BE2C (cell line): ENCODE measurements at places on chromosomes 5 and 9.
A peak's percentile ranks its signal among the peaks of the same experiment; 100 is the strongest.

DNA sequence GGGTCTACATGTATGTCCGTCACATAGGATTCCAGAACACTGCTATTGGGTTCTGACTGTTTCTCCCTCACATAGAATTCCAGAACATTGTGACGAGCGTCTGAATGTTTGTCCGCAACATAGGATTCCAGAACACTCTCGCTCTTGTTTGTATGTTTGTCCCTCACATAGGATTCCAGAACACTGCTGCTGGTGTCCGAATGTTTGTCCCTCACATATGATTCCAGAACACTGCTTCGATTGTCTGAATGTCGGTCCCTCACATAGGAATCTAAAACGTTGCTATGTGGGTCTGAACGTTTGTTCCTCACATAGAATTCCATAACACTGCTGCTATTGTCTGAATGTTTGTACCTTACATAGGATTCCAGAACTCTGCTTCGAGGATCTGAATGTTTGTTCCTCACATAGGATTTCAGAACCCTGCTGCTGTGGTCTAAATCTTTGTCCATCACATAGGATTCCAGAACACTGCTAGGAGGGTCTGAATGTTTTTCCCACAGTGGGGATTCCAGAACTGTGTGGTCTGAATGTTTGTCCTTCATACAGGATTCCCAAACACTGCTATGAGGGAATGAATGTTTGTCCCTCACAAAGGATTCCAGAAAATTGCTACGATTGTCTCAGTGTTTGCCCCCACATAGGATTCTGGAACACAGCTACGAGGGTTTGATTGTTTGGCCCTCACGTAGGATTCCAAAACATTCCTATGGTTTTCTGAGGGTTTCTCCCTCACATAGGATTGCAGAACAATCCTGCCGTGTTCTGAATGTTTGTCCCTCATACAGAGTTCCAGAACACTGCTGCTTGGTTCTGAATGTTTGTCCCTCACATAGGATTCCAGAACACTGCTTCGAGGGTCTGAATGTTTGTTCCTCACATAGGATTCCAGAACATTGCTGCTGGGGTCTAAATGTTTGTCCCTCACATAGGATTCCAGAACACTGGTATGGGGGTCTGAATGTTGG, 220.5 kb downstream of the FOXD4L6 start:
- no peak for DNase-seq

GRCh38 chr5:143749581-143750205, 62.3 kb upstream of the HMHB1 start:
- no peak for DNase-seq

- no peak for DNase-seq
Measured at GRCh38 chr5:75668445-75668844, 48.8 kb downstream of the POC5 start.

DNA sequence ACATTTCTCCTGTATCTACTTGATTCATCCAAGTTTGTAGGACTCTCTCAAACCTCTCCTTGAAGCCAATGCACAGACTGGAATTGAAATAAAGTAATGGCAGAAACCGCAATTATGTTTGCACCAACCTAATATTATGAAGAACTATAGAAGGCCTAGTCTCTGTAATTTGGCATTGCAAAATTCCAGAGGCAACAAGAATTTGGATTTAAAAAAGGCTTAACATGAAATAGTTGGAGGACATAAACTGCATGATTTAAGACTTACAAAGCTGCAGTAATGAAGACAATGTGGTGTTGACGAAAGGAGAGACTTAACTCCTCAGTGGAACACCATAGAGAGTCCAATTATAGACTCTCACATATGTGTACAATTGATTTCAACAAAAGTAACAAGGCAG, 117.8 kb upstream of the MINAR2 start:
- no peak for DNase-seq

DNA sequence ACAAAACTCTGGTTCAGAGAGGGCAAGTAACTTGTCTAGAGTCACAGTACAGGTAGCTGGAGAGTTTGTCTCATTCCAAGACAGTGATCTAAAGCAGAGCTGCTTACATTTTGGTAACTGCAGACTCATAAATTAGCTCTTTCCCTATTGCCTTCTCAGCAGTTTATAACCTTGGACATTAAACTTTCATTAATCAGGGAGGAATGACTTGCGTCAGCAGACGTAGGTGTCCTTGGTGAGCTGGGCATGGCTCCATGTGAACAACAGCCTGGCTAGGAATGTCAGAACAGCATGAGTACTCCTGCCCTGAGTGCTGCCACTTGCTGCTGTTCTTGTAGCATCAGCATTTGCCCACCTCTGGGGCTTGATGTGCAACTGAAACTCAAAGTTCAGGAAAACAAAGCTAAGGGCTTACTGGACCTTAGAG, 2.2 kb upstream of the ALDOB start:
- no peak for DNase-seq

DNA sequence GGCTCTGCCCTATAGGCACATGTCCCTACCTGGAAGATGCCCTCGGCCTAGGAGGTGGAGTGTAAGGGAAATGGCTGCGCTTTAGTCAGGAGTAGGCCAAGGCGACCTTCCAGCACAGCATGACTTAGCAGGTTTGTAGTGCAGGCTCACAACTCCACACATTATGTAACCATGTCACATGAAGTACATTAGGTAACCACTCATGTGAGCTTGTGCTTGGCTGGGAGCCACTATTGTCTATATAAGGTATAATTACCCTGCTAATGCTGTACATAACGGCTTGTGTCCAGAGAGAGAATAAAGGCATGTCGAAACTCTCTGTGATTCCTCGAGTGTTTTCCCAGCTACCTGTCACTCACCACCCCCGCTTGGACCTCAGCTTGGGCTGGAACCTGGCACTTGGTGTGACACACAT, 74.9 kb downstream of the CAMK4 start:
- DNase-seq, result peak; percentile 55

- DNase-seq, result no peak
Measured at GRCh38 chr5:42005561-42006153, 80.6 kb downstream of the FBXO4 start.

DNA sequence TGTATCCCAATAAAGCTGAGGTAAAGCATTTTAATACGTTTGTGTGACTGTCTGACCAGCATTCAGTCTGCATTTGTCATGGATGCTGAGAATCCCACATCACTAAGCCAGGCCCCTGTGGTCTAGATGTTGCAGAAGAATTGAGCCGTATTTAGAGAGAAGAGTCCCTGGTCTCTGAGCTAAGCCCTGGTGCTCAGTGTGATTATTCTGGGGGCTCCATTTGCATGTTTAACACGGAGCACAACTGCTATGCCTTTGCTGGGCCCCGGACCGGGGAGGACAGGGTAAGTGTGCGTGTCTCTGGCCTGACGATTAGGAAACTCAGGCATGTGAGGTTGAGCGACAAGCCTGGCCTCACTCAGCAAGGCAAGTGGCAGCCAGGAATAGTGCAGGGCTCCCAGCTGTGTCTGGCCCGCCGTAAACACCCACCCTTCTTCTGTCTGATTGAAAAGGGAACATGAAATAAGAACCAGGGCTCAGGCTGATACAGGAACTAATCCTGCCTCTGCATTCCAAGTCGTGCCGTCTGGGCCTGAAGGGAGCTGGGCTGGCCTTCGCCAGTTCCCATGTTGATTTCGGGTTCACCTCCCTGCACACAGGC, 22.3 kb downstream of the FAM78A start:
- DNase-seq, result no peak

GRCh38 chr5:32277798-32278197, 34.9 kb downstream of the MTMR12 start:
- DNase-seq, result no peak

DNA sequence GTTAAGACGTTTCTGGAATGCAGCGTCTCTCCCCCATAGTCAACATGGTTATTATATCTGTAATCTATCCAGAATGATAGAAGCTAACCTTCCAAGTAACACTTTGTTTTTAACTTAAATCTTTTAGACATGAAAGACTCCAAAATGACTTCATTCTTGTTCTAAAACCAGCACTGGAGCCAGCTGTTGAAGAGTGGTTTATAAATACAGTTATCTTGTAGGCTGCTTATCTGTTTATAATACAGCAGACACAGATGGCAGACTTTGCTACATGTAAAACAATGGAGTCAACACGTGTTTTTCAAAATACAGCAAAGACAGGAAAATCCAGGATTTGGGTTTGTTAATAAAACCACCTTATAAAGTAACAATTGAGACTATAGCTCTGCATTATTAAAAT, 48.8 kb upstream of the RETREG1 start:
- no peak for DNase-seq

DNA sequence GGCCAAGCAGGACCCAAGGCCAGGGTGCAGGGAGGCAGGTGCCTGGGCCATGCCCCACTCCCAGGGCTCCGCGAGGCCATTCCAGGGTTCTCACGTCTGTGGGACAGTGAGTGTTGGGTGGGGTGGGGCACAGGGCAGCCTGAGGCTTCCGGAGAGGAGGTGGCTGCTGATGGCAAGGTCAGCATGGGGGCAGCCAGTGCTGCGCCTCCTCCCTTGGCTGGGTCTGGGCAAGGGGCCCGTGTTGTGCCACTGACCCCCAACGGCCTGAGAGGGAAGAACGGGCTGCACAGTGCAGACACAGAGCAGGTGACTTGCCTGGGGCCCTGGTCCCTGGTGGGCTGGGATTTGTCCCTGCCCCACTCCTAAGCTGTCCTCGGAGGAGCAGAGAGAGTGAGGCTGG, 82.1 kb downstream of the RXRA start:
- DNase-seq, result peak; percentile 76

GRCh38 chr5:64125521-64125920, 40.1 kb upstream of the RNF180 start:
- no peak for DNase-seq

GRCh38 chr9:110320651-110321445, 16.8 kb downstream of the TXNDC8 start:
- DNase-seq, result no peak

GRCh38 chr5:51396797-51397196, 13.5 kb downstream of the ISL1 start:
- no peak for DNase-seq

- no peak for DNase-seq
Measured at GRCh38 chr9:85511746-85512145, 230.0 kb downstream of the AGTPBP1 start.

- DNase-seq, result no peak
Measured at GRCh38 chr9:95841377-95841776, 34.1 kb upstream of the ERCC6L2 start.

DNA sequence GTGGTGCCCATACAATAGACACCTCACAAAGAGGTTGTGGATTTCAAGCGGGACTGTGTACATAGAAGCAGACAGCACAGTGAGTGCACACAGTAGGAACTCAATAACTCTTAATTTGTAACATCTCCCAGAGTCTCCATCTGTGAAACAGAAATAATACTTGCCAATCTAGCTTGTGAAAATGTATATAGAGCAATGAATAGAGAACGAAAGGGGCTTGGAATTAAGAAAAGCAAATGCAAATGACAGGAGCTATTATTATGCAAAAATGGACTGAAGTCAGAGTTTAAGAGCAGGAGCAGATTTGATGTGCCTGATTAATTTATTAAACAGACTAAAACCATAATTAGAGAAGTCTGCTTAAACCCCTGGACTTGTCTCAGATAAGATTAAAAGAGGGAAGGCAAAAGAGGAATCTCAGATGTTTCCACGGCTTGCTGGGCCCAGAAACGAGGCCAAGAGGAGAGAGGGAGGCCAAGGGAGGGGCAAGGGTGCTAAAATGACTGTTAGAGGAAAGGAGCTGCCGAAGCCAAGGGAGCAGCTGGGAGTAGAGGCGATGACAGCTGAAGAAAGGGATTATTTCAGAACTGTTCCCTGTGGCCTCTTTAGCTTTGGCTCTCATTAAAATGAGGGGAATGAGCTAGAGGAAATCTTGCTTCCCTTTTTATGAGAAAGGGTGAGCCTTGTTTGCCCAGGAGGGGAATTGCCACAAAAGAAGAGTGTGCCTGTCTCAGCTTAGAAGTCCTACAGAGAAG, 72.1 kb downstream of the FEM1C start:
- no peak for DNase-seq

DNA sequence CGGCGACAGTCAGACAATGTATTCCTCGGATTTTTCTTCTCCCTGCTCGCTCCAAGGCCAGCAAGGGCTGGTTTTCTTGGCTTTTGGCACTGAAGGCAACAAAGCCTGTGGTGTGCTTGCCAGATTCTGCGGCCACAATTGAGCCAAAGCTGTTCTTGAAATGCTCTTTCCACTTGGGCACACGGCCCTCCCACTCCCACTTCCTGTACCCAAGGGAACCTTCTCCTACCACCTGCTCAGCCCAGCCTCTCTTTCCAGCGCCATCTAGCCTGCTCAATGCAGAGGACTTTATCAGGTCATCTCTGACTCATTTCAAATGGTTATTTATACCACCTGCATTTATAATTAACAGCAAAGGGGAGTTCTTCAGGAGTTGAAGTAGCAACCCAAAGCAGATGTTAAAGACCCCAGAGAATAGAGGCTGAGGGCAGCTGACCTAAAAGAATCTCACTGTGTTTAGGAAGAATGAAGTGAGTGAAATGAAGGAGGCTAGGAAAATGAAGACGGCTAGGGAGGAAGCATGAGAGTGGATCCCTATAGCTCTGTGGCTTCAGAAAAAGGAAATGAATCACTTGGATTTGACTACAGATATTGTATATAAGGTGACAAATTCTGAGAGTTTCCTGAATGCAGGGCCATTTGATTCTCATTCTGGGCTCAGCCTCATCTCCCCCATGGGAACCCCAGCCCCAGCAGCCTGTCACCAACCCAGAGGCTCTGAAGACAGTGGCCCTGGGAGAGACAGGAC, 439.0 kb downstream of the ENC1 start:
- peak; percentile 72 for DNase-seq

DNA sequence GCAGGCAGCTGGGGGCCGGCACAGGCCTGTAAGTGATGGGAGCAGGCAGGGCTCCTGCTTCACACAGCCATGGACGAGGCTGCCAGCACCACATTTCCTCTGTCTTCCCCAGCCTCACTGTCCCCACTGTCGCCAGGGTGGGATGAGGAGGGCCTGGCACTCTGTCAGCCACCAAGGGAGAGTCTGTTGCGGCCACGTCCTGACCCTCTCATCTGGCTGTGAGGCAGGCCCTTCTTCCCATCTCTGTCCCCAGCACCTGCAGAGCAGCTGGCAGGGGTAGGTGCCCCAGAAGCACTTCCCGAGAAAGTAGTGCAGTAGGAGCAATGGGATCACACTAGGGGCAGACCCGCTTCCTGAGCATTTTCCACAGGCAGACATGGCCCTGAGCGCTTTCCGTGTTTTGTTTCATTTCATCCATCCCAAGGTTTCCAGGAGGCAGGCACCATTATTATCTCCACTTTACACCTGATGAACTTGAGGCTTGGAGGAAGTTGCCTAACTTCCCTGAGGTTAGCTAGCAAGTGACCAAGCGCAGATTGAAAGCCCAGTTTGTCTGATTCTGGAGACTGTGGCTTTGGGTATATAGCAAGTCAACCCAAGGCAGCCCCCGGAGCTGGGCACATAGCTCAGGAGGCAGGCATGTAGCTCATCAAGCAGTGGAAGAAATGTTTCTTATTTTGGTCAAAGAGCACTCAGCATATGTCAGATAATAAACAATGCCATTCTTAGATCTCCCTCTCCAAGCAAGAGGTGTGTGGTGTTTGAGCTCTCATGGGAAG, 202.4 kb downstream of the DAB2IP start:
- DNase-seq, result no peak

GRCh38 chr5:100456615-100457014, 78.6 kb upstream of the FAM174A start:
- DNase-seq, result no peak

- no peak for DNase-seq
Measured at GRCh38 chr5:95317687-95318086, 32.8 kb upstream of the MCTP1 start.

GRCh38 chr5:107476783-107477182, 194.0 kb downstream of the EFNA5 start:
- DNase-seq, result no peak
